MCF 10A (cell line): ENCODE measurements at places on chromosomes 11 and 22.

- DNase-seq = no peak
These were observed 2.7 kb downstream of the DCDC1 start for GRCh38 chr11:31366795-31367194.

DNA sequence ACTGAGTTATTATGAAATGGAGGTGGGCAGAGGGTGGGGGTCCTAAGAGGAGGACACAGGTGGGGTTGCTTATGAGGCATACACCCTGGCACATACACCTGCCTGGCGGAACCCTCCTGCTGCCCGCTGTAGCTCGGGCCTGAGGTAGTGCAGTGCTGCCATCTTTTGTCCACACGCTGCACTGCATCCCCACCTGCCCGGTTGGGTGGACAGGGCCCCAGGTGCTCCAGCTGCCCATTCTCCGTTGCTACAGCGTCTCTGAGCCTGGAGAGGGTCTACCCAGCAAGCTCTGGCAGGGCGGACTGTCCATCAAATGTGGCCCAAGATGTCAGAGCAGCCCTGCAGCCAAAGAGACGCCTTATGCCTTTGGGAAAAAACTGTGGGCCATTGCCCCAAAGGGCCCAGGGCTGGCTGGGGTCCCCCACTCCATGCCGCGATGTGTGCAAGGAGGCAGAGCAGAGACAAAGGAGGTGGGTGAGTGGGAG is 131.2 kb downstream of the BUD13 start:
- DNase-seq = peak; percentile 53

- peak; percentile 38 for DNase-seq
These were observed 533 bp downstream of the SERGEF start for GRCh38 chr11:18012122-18012905.

- no peak for DNase-seq
These were observed 862 bp upstream of the PDXP start for GRCh38 chr22:37657590-37658132.

DNA sequence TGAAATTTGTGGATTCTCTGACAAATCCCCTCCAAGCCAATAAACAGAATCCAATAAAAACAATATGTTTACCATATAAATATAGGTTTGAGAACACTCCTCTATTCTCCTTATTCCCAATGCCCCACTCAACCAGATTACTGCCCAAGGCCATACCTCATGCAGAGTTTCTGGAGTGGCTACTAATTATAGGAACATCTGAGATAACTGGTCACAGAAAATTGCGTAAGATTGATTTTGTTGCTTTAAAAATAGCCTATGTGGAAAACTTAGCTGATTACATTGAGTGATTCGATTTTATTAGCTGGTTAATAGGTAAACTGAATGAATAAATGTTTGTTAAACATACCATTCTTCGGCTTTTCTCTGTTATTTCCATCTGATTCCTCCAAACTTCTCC is 48.0 kb downstream of the ME3 start:
- no peak for DNase-seq

GRCh38 chr11:103681855-103682254 is 354.6 kb upstream of the DDI1 start:
- no peak for DNase-seq

DNA sequence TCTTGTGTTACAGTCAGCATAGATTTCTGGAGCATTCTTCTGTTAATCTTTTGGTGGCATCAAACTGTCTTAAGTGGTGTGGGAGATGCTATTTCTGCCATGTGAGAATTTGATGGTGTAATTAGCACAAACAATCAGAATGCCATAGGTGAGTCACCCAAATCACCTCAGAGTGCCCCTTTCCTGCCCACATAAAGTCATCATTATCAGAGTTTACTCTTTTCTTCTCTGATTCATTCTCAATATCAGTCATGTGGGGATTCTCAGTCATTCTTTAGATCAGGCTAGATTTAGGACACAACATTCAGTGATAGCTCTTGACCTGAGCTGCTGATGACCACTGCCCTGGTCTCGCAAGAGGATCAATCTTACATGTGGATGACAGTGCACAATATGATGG is 23.7 kb upstream of the MS4A6A start:
- DNase-seq = no peak

DNA sequence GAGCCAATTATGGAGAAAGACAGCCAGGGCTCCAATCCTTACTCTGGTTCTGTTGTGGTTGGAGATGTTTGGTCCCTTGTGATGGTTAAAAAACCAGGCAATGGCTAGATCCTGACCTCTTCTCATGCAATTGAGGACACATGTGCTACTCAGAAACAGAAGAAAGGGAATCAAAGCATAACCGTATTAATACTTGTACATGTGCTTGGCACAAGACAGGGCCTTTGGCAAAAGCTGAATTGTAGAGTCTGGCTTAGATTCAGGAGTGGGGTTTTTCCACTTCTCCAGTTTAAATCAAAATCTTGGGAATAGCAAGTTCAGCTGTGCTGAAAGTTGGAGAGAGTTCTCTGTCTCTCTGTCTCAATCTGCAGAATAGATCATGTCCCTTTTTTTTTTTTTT is 80.1 kb upstream of the E2F8 start:
- DNase-seq = no peak

DNA sequence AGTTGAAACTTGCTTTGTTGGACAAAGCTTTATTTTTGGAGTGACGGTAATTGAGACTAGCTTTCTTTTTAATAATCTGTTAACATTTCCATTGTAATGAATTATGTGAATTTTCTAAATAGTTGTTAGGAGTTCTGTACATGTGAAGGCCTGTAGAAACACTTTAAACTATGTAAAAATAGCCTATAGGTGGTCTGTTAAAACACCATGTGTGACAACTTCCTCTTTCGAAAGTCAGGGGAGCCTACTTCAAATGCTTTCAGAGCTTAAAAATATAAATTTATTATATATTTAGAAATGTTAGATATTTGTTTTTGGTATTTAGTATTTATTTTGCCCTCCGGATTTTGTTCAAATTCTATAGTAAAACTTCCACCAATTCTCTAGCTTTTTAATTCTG is 28.7 kb downstream of the DDIAS start:
- no peak for DNase-seq

DNA sequence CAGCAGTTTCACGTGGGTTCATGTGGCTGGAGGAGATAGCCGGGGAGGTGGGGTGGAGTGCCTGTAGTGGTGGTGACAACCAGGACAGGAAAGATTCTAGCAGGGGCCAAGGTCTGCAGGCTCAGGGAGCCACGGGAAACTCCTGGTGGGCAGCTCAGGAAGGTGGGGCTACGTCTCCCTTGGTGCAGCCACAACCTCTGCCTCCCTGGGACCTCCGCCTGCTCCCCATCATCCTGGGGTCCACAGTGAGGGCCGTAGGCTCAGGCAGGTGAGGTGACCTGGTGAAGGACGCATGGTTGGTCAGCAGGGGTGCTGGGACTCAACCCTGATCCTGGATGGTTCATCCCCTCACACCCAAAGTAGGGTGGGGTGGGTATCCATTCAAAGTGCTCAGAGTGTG is 524.1 kb downstream of the TBC1D22A start:
- DNase-seq = no peak

DNA sequence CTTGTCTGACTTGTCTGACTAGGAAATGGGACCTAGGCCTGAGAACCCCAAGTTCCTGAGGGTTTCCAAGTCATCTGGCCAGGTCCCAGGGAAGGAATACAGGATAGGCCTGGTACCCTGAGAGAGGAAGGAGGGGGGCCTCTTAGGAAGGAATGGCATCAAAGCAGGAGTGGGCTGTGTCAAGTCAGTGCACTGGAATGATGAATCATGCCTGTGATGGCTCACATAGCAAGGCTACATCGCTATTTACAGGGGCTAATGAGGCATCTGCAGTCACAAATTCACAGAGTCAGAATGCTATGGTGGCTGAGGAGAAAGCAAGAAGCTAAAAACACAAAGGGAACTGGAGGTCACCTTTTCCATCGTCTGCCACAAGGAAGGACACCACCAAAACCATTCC is 247.3 kb downstream of the NXPE2 start:
- no peak for DNase-seq

DNA sequence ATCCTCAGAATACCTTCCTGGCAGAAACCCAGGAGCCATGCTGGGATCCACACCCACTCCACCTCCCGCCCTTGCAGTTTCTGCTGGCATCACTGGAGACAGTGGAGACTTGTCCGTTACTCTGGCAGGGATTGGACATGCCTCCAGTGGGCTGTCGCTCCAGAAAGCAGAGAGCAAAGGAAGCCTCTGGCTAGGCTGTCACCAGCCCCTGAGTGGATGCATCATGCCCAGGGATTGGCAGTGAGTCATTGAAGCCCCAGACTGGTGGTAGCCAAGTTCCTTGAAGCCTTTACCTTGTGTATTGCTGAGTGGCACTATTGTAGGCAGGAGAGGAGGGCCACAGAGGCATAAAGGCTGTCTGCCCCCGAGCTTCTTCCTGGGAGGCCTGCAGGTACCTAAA is 34.8 kb upstream of the E2F8 start:
- peak; percentile 73 for DNase-seq

DNA sequence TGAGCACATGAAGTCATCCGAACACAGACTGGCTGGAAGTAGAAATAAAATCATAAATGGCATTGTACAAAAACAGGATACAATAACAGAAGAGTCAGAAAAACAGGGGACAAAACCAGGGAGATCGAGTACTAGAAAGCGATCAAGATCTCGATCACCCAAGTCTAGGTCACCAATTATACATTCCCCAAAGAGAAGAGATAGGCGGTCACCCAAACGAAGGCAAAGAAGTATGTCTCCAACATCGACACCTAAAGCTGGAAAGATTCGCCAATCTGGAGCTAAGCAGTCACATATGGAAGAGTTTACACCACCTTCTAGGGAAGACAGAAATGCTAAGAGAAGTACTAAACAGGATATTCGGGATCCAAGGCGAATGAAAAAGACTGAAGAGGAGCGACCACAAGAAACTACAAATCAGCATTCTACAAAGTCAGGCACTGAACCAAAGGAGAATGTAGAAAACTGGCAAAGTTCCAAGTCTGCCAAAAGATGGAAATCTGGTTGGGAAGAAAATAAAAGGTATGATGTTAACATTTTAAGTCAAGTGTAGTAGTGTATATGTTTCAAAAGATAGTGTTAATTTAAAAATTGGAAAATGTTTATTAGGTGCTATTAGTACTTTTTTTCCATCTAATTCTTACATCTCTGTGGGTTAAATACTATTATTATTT is 9.4 kb downstream of the PCF11 start:
- DNase-seq = no peak

GRCh38 chr22:36744791-36745190 is 31.1 kb downstream of the IFT27 start:
- no peak for DNase-seq

GRCh38 chr11:119608201-119608600 is 120.8 kb downstream of the NECTIN1 start:
- DNase-seq = no peak

DNA sequence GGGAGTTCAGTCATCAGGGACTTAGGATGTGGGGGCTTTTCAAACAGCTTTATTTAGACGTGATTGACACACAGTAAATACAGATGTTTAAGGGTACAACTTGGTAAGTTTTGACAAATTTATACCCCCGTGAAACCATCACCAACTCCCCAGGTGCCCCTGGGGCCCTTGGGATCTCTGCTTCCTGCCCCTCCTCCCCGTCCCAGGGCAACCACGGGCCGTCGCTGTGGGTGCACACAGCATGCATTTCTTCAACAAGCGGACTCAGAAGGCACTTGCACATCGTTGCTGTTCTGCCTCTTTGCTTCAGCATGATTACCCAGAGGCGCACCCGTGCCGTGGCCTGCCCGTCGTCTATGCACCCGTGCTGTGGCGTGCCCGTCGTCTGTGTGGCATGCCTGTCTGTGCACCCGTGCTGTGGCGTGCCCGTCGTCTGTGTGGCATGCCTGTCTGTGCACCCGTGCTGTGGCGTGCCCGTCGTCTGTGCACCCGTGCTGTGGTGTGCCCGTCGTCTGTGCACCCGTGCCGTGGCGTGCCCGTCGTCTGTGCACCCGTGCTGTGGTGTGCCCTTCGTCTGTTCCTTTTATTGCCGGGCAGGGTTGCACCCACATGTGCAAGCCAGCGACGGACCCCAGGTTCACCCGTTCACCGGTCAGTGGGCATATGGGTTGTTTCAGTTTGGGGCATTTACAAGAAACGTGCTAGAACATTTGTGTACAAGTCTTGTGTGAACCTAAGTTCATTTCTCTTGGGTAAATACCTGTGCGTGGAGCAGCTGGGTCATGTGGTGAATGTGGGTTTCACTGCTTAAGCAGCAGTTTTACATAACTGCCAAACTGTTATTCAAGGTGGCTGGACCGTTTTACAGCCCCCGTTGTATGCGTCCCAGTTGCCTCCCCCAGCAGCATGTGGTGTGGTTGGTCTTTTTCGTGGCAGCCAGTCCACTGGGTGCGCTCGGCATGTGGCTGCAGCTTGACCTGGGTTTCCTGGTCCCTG is 8.3 kb downstream of the CD81 start:
- DNase-seq = no peak

DNA sequence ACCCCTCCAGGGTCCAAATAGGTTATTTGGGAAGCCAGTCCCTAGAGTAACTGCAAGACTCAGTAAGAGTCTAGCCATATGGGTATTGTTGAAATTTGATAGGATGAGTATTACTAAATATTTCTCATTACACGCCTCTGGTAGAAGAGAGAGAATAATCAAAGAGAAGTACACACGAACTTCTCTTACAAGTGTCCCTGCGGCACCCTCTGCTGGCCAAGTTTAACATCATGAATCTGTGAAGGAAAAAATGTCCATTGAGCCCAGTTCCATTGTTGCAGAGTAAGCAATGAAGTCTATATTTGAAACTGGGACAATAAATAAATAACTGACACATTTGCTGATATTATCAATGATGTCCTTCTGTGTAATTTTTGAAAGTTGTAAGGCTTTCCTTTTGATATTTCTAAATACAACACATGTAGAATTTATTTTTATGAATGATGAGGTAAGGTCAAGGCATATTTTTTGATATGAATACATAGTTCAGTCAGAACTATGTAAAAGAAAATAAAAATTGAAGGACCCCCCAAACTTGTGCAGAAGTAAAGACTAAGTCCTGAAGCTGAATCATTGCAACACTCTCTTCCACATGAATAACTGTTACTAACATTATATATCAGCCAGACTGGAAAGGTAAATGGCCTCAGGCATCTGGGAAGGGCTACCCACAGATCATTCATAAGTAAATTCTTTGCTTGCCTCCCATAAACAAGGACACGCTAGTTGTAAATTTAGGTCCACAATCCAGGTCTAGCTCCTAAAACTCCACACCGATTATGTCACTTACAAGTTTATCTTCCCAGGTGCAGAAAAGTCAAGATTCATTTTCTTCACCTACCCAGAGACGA is 10.0 kb downstream of the OR51L1 start:
- DNase-seq = peak; percentile 71

GRCh38 chr22:27370269-27370668 is 431.3 kb downstream of the MN1 start:
- DNase-seq = peak; percentile 9

DNA sequence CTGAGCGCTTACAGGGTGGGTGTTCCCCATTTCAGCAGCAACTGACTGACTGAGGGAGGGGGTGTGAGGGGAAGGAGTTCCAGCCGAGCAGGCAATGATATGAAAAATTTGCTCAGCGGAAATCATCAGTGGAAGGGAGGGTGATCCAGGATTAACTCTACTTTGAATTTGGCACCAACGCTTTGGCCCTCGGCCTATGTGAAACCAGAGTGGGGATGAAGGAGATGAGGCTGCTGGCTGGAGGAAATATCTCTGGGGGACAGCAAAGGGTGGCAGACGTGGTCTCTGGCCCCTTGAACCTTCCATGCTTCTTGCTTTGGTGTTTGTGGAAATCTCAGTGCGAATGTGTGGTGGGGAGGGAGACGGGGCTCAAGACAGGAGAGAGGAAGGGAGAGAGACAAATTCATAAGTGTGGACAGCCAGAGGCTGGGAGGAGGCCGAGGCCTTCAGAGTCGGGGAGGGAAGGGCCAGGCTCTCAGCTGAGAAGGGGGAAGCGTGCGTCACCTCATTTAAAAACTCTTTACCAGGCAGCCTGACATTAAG is 83.6 kb downstream of the FDX1 start:
- DNase-seq = no peak
